Activated CD4-positive, alpha-beta T cell treated with anti-CD3 and anti-CD28 coated beads, Interleukin-2, amount 10 ng/mL, durations not matched to agents 7 days and 5 days (primary cell): ENCODE measurements at places on chromosomes 4 and X. TPM values are rescaled to one million over a fixed set of nuclear protein-coding genes. Genes with fewer than 3 reads are reported as not detected.

LRIT3 gene
- total RNA-seq = 0.15 TPM

MAGEA9B gene
- not detected for total RNA-seq

ADRA2C gene
- total RNA-seq = not detected

FRMD7 gene
- total RNA-seq = not detected

- peaks cover 5% of the 10 kb centered on the region for H3K4me1 ChIP-seq
- no peaks in the 10 kb centered on the region for H3K36me3 ChIP-seq
- DNase-seq = no peak
- no peaks in the 10 kb centered on the region for H3K27me3 ChIP-seq
- H3K27ac ChIP-seq = no peak overlapping the region
- H3K4me3 ChIP-seq = no peak overlapping the region
Observed at GRCh38 chrX:129642641-129643040, 12.1 kb downstream of the APLN start.

- peaks cover 34% of the 10 kb centered on the region for H3K4me1 ChIP-seq
- no peak for DNase-seq
- peak overlapping the region; percentile 92 for H3K27ac ChIP-seq
- peak overlapping the region; percentile 76 for H3K4me3 ChIP-seq
- peaks cover 11% of the 10 kb centered on the region for H3K36me3 ChIP-seq
- H3K27me3 ChIP-seq = no peaks in the 10 kb centered on the region
Observed at GRCh38 chrX:2498781-2499302, 1.9 kb downstream of the DHRSX start.

DNA sequence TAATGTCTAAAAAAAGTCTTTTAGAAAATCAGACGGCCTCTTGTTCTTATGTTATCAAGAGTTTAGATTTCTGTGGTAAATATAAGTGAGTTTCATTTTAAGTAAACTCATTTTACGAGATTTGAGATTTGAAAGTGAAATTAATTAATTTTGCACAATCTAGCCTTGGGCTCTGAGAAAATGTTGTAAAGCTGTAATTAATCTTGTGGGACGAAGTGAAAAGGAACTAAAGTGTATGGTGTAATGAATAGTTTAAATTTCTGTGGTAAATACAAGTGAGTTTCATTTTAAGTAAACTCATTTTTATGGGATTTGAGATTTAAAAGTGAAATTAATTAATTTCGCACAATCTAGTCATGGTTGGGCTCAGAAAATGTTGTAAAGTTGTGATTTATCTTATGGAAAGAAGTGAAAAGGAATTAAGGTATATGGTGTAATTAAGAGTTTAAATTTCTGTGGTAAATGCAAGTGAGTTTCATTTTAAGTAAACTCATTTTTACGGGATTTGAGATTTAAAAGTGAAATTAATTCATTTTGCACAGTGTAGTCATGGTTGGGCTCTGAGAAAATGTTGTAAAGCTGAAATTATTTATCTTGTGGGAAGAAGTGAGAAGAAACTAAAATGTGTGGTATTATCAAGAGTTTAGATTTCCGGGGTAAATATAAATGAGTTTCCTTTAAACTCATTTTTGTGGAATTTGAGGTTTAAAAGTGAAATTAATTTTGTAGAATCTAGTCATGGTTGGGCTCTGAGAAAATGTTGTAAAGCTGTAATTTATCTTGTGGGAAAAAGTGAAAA, 1.6 kb downstream of the SCML1 start:
- H3K36me3 ChIP-seq = no peaks in the 10 kb centered on the region
- peaks cover 43% of the 10 kb centered on the region for H3K27me3 ChIP-seq
- peak overlapping the region; percentile 89 for H3K27ac ChIP-seq
- H3K4me3 ChIP-seq = peak overlapping the region; percentile 89
- no peak for DNase-seq
- peaks cover 25% of the 10 kb centered on the region for H3K4me1 ChIP-seq

DNA sequence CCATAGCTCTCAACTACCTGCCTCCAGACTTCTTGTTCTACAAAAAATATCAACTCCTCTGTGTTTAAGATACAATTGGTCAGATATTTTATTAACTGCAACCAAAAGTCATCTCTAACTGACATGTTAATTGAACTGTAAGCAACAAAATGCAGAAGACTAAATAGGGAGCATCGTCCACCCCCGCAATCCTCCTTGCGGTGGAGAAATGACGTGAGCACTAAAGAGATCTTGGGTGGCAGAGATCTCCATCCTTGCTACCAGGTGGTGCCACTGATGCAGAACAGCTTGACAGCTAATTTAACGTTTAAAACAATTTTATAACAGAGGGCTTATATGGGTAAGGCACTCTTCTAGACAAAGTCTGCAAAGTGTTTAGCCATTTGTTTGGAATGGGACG, 164.4 kb upstream of the FTHL17 start:
- H3K4me1 ChIP-seq = no peaks in the 10 kb centered on the region
- no peaks in the 10 kb centered on the region for H3K36me3 ChIP-seq
- no peak overlapping the region for H3K4me3 ChIP-seq
- no peak overlapping the region for H3K27ac ChIP-seq
- DNase-seq = no peak

GRCh38 chrX:21798677-21799219, 40.7 kb upstream of the MBTPS2 start:
- H3K4me1 ChIP-seq = no peaks in the 10 kb centered on the region
- H3K4me3 ChIP-seq = no peak overlapping the region
- peaks cover 3% of the 10 kb centered on the region for H3K27me3 ChIP-seq
- H3K36me3 ChIP-seq = no peaks in the 10 kb centered on the region

DNA sequence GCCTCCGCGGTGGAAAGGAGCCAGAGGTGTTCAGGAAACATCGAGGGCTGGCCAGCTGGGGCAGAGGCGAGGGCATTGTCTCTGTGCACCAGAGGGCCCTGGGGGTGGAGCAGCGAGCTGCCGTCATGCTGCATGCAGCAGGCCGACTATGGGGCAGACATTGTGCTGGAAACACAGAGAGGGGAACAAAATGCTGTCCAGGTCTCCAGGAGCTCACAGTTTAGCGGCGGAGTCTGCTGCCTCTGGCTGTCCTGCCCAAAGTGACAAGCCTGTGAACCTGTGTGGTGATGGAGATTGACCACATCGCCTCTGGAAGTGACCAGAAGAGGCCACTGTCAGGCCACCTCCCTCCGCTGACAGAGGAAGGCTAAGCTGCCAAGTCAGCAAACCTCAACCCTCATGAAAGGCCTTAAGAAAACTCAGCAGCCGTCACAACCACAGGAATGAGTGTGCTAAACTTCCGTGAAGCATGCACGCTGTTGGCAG, 20.1 kb upstream of the SASH3 start:
- peak overlapping the region; percentile 31 for H3K4me3 ChIP-seq
- H3K27ac ChIP-seq = peak overlapping the region; percentile 90
- peaks cover 72% of the 10 kb centered on the region for H3K4me1 ChIP-seq
- H3K27me3 ChIP-seq = no peaks in the 10 kb centered on the region
- DNase-seq = peak; percentile 68

GRCh38 chrX:153029875-153030274, 26.4 kb upstream of the PNMA3 start:
- DNase-seq = no peak
- no peaks in the 10 kb centered on the region for H3K36me3 ChIP-seq
- H3K27me3 ChIP-seq = peaks cover under 1% of the 10 kb centered on the region
- peaks cover 12% of the 10 kb centered on the region for H3K4me1 ChIP-seq
- no peak overlapping the region for H3K27ac ChIP-seq
- no peak overlapping the region for H3K4me3 ChIP-seq

- H3K36me3 ChIP-seq = peaks cover 42% of the 10 kb centered on the region
- H3K27ac ChIP-seq = no peak overlapping the region
- no peak for DNase-seq
- peaks cover 11% of the 10 kb centered on the region for H3K4me1 ChIP-seq
Observed at GRCh38 chrX:16852617-16853179, 17.5 kb downstream of the RBBP7 start.
